Spinal cord (tissue), 10 donors: ENCODE measurements at places on chromosomes 12 and 14. TPM values are rescaled to one million over a fixed set of nuclear protein-coding genes. Genes with fewer than 3 reads are reported as not detected.

Gene MMP19
- total RNA-seq = 0.20 TPM

Gene SLC4A8
- total RNA-seq = 10.9 TPM

Gene DCN
- total RNA-seq = 643 TPM

Gene PARPBP
- total RNA-seq = 7.1 TPM

Gene CLEC1A
- 14.9 TPM for total RNA-seq
